ENCODE measurements at places on chromosomes 11 and 22. TPM values are rescaled to one million over a fixed set of nuclear protein-coding genes. Genes with fewer than 3 reads are reported as not detected.

Gene RAB36
- total RNA-seq: 2.9 TPM

Gene RTN4RL2
- 0.97 TPM for total RNA-seq

Gene BBOX1
- not detected for total RNA-seq

Gene E2F8
- 10.5 TPM for total RNA-seq

Gene C1QTNF6
- 18.6 TPM for total RNA-seq

Gene SCN2B
- 0.09 TPM for total RNA-seq

Gene C11orf42
- not detected for total RNA-seq

Gene GPR83
- 0.35 TPM for total RNA-seq

Gene SEC14L6
- total RNA-seq: 2.1 TPM

Gene KRTAP5-7
- total RNA-seq: not detected

Gene SLC25A45
- total RNA-seq: 3.0 TPM

Gene UCP3
- 3.5 TPM for total RNA-seq

Gene SMIM35
- total RNA-seq: not detected

Gene OR8D1
- total RNA-seq: not detected

Gene AASDHPPT
- 44.8 TPM for total RNA-seq
